ENCODE measurements at places on chromosomes 1 and 21. TPM values are rescaled to one million over a fixed set of nuclear protein-coding genes. Genes with fewer than 3 reads are reported as not detected.

Gene ITLN2
- polyA plus RNA-seq: not detected

Gene FCRL6
- polyA plus RNA-seq: not detected

Gene CDC20
- polyA plus RNA-seq: not detected

Gene OR2T35
- polyA plus RNA-seq: not detected

Gene AKR7A3
- polyA plus RNA-seq: not detected

Gene ACOT11
- 0.85 TPM for polyA plus RNA-seq

Measured in Purkinje cell (primary cell).